ENCODE measurements at places on chromosomes 4 and X. TPM values are rescaled to one million over a fixed set of nuclear protein-coding genes. Genes with fewer than 3 reads are reported as not detected.

- H3K27ac ChIP-seq, result no peak overlapping the region
- DNase-seq, result no peak
- no peaks in the 10 kb centered on the region for H3K36me3 ChIP-seq
- H3K27me3 ChIP-seq, result no peaks in the 10 kb centered on the region
- H3K4me3 ChIP-seq, result no peak overlapping the region
- H3K4me1 ChIP-seq, result no peaks in the 10 kb centered on the region
Measured at GRCh38 chr4:110878956-110879355, 256.1 kb upstream of the PITX2 start.

TIGD4 gene
- 0.41 TPM for total RNA-seq

DNA sequence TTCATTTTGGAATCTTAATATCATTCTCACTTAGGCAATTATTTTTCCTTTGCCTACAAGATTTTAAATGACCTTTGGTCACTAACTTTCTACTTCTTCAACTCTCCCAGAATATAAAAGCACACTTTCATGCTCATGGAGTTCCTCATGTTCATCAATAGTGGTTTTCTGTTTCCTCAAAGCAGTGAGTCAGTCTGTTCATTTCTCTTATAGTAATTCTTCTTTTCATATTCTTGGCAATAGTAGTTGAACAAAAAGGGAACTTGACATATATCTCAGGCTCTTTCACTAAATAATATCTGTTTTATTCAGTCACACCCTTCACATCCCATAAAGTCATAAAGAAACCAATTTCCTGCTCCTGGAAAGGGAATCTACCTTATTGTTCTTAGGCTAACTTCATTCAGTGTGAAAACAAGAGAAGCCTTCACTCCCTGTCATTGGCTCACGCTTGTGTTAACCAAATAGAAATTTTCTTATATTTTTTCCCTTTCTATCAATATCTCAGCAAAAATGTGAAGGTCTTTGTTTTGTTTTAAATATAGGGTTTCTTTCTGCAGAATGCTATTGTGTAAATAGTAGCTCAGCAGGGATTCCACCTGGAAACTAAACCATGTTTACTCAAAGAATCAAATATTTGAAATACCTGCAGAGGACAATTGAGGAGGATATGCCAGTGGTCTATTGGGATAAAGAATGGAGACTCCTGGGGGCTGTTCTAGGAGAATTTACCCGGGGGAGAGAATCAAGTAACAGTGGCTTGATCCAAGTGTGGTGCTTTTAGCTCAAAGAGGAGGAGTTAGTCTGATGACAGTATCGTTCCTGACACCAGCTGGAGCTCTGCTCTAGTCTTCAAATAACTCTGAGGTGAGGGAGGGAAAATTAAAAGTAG lies 13.4 kb upstream of the TNIP3 start:
- H3K27ac ChIP-seq, result no peak overlapping the region
- no peaks in the 10 kb centered on the region for H3K36me3 ChIP-seq
- no peaks in the 10 kb centered on the region for H3K27me3 ChIP-seq
- DNase-seq, result no peak
- no peak overlapping the region for H3K4me3 ChIP-seq

DNA sequence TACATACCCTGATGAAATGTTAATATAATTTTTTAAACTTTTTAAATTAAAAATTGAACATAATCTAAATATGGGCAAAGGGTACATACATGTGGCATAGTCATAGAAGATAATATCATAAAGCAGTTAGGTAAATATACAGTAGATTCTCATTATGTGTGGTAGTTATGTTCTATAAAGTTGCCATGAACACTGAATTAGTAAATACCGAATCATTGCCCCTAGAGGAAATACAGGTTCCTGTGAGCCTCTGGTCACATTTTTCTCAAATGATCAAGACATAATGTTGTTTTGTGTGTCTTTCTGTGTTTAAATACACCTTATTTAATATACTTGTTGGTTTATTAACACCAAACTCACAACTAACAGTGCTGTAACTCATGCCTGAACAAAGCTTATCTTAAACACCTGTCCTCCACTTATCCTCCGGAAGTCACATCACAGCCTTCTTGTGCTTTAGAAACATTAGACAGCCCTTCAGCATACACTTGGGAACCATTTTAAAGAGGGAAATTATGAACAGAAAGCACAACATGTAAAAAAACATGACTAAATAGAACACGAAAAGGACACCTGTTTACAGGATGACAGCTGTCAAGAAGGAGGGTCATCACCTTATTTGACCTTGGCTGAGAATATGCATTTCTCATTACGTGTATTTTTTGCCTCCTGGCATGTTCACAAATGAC lies 169.4 kb upstream of the NAP1L5 start:
- H3K27ac ChIP-seq, result no peak overlapping the region
- H3K27me3 ChIP-seq, result no peaks in the 10 kb centered on the region
- H3K4me3 ChIP-seq, result no peak overlapping the region
- H3K36me3 ChIP-seq, result no peaks in the 10 kb centered on the region
- no peaks in the 10 kb centered on the region for H3K4me1 ChIP-seq

BGN gene
- 90.9 TPM for total RNA-seq

GRCh38 chr4:23899565-23899964 lies 9.7 kb upstream of the PPARGC1A start:
- H3K4me3 ChIP-seq, result no peak overlapping the region
- H3K4me1 ChIP-seq, result no peaks in the 10 kb centered on the region
- H3K36me3 ChIP-seq, result no peaks in the 10 kb centered on the region
- H3K27ac ChIP-seq, result no peak overlapping the region
- no peaks in the 10 kb centered on the region for H3K27me3 ChIP-seq

GRCh38 chr4:102554482-102554881 lies 53.3 kb downstream of the NFKB1 start:
- H3K4me1 ChIP-seq, result peaks cover 4% of the 10 kb centered on the region
- no peaks in the 10 kb centered on the region for H3K27me3 ChIP-seq
- H3K27ac ChIP-seq, result no peak overlapping the region
- no peaks in the 10 kb centered on the region for H3K36me3 ChIP-seq
- no peak overlapping the region for H3K4me3 ChIP-seq

DNA sequence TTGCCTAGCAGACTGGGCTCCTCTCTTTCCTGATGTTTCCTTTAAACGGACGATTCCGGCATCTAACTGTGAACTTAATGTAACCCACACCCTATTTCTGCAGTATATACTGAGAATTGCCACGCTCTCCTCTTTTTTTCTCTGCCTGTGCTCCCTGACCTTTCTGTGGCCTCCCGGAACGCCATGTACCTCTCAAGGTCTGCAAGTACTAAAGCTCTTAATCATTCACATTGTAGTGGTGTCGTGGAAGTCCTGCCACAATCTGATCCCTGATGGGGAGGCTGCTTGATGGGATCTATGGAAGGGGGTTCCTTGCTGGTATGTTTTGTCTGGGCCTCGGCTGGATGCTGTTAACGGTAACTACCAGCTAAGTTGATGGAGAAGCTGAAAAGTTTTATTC lies 302.9 kb upstream of the EPHA5 start:
- H3K27ac ChIP-seq, result no peak overlapping the region
- H3K4me3 ChIP-seq, result no peak overlapping the region
- H3K27me3 ChIP-seq, result no peaks in the 10 kb centered on the region
- H3K36me3 ChIP-seq, result no peaks in the 10 kb centered on the region
- H3K4me1 ChIP-seq, result no peaks in the 10 kb centered on the region

DNA sequence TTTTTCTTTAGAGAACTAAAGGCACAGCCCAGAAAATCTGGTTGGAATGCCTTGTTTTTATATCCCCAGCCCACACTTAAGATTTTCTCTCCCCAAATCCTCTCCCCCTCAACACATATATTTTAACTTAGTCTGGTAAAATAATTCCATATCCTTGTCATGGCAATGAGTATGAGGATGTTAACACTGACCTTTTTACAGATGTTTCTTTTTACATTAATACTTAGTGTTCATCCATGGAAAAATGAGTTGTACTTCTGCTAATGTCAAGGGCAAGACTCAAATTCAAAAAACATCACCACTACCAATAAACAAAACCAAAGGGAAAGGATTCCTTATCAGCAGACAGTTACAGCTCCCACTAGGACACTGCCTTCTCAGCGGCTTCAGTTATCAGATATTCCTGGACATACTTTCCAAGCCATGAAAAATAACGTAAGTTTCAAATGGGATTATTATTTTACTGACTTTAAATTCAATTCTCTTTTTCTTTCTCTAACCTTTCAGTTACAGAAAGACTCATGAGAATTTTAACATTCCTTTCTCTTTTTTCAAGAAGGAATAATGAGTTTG lies 83.3 kb downstream of the RASL11B start:
- no peaks in the 10 kb centered on the region for H3K27me3 ChIP-seq
- DNase-seq, result no peak
- no peak overlapping the region for H3K4me3 ChIP-seq
- H3K36me3 ChIP-seq, result no peaks in the 10 kb centered on the region

GRCh38 chr4:33924239-33924638 lies 2320.1 kb downstream of the ARAP2 start:
- no peak for DNase-seq
- H3K27ac ChIP-seq, result no peak overlapping the region
- no peaks in the 10 kb centered on the region for H3K27me3 ChIP-seq
- H3K36me3 ChIP-seq, result no peaks in the 10 kb centered on the region
- H3K4me3 ChIP-seq, result no peak overlapping the region

DNA sequence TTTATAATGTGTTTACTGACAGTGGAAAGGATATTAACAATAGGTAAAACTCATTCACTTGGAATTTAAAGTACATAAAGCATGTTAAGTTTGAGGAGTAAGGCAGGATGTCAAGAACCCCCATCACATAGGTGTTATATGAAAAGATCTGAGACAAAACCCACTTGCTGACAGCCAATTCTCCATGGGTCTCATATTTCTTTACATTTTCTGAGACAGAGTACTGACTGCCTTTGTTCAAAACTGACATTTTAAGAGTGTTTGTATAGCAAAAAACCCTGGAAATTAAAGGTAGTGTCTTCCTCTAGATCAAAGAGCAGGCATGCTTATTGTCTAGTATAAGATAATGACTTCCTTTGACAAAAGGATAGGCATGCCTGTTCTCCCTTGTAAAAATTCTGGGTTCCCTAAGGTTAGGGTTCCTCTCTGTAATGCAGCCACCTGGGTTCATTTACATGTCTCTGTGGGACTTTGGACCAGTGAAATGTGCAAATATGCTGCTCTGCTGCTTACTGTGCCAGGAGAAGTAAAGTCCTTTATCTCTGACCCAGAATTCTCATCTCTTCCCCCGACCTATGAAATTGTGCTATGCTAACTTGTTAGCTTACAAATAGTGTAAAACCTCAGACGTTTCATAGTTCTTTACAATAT lies 123.6 kb downstream of the PCDH18 start:
- H3K36me3 ChIP-seq, result no peaks in the 10 kb centered on the region
- H3K4me1 ChIP-seq, result no peaks in the 10 kb centered on the region

DNA sequence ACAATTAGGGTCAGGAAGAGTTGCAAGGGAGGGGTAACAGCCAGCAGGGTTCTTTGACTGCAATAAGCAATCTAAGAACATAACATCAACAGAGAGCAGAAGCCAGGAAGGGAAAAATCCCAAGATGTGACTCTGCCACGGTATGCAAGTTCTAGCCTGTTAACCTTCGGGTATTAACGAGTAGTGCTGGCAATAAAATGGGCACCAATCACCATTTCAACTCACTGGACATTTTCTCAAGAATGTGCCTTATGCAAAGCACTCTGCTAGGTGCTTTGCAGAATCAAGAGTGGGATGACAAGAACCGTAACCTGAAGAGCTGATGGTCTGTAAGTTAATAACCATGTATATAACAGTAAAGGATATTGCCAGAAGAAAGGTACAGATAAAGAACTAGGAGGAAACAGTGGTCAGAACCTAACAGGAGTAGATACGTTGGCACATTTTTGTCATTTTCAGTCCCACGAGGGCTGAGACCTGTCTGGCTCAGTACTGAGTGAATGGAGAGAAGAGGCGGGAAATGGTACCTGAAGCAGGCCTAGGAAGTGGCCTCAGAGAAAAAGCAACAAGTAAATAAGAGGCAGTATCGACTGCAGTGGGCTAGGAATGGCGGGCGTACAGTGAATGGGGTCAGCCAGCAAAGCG lies 2.7 kb downstream of the ELOVL6 start:
- H3K4me1 ChIP-seq, result peaks cover 35% of the 10 kb centered on the region
- peaks cover 11% of the 10 kb centered on the region for H3K36me3 ChIP-seq
- peak; percentile 38 for DNase-seq
- H3K4me3 ChIP-seq, result peak overlapping the region; percentile 87
- H3K27ac ChIP-seq, result peak overlapping the region; percentile 97

AKAP17A gene
- 39.7 TPM for total RNA-seq

FGB gene
- total RNA-seq, result not detected

TSR2 gene
- 40.8 TPM for total RNA-seq
